ENCODE measurements at places on chromosomes 2 and 18.

GRCh38 chr2:134482766-134483340, 229.0 kb downstream of the MGAT5 start:
- H3K4me1 ChIP-seq: no peaks in the 10 kb centered on the region
- no peak overlapping the region for H3K27ac ChIP-seq
- no peak overlapping the region for H3K4me3 ChIP-seq
- no peaks in the 10 kb centered on the region for H3K36me3 ChIP-seq
- H3K27me3 ChIP-seq: no peaks in the 10 kb centered on the region

DNA sequence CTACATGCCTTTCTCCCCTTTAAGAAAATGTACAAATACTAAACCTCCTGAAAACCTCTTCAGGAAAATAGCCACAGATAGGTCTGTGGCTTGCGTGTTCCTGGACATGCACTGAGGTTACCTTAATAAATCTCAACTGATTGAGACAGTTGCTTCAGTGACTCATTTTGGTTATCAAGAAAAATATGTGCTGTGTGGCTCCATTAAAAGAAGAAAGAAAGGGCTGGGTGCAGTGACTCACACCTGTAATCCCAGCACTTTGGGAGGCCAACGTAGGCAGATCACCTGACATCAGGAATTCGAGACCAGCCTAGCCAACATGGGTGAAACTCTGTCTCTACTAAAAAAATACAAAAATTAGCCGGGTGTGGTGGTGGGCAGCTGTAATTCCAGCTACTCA, 27.1 kb downstream of the CREG2 start:
- H3K27ac ChIP-seq: peak overlapping the region; percentile 87
- no peak for DNase-seq
- H3K4me3 ChIP-seq: peak overlapping the region; percentile 5

GRCh38 chr2:83990636-83991035, 468.4 kb downstream of the SUCLG1 start:
- DNase-seq: no peak
- peaks cover 5% of the 10 kb centered on the region for H3K4me1 ChIP-seq
- no peak overlapping the region for H3K4me3 ChIP-seq
- H3K27ac ChIP-seq: no peak overlapping the region

GRCh38 chr18:55811925-55812324, 223.9 kb upstream of the TCF4 start:
- DNase-seq: no peak
- H3K27ac ChIP-seq: no peak overlapping the region
- no peaks in the 10 kb centered on the region for H3K36me3 ChIP-seq
- no peak overlapping the region for H3K4me3 ChIP-seq
- H3K4me1 ChIP-seq: no peaks in the 10 kb centered on the region

GRCh38 chr2:46844443-46844842, 71.2 kb downstream of the MCFD2 start:
- H3K4me1 ChIP-seq: peaks cover 31% of the 10 kb centered on the region
- H3K4me3 ChIP-seq: no peak overlapping the region
- H3K27me3 ChIP-seq: peaks cover 18% of the 10 kb centered on the region
- DNase-seq: no peak

GRCh38 chr2:60355849-60356261, 197.6 kb downstream of the BCL11A start:
- no peaks in the 10 kb centered on the region for H3K27me3 ChIP-seq
- no peak for DNase-seq
- H3K4me3 ChIP-seq: no peak overlapping the region
- H3K36me3 ChIP-seq: no peaks in the 10 kb centered on the region

- no peaks in the 10 kb centered on the region for H3K27me3 ChIP-seq
- H3K4me3 ChIP-seq: no peak overlapping the region
- peaks cover 37% of the 10 kb centered on the region for H3K36me3 ChIP-seq
- H3K27ac ChIP-seq: no peak overlapping the region
Measured at GRCh38 chr2:9488583-9489547, 14.5 kb downstream of the IAH1 start.

GRCh38 chr2:30269771-30270145, 38.4 kb downstream of the LBH start:
- H3K4me3 ChIP-seq: no peak overlapping the region
- no peak overlapping the region for H3K27ac ChIP-seq
- H3K36me3 ChIP-seq: no peaks in the 10 kb centered on the region
- no peak for DNase-seq
- no peaks in the 10 kb centered on the region for H3K27me3 ChIP-seq
- peaks cover 34% of the 10 kb centered on the region for H3K4me1 ChIP-seq

DNA sequence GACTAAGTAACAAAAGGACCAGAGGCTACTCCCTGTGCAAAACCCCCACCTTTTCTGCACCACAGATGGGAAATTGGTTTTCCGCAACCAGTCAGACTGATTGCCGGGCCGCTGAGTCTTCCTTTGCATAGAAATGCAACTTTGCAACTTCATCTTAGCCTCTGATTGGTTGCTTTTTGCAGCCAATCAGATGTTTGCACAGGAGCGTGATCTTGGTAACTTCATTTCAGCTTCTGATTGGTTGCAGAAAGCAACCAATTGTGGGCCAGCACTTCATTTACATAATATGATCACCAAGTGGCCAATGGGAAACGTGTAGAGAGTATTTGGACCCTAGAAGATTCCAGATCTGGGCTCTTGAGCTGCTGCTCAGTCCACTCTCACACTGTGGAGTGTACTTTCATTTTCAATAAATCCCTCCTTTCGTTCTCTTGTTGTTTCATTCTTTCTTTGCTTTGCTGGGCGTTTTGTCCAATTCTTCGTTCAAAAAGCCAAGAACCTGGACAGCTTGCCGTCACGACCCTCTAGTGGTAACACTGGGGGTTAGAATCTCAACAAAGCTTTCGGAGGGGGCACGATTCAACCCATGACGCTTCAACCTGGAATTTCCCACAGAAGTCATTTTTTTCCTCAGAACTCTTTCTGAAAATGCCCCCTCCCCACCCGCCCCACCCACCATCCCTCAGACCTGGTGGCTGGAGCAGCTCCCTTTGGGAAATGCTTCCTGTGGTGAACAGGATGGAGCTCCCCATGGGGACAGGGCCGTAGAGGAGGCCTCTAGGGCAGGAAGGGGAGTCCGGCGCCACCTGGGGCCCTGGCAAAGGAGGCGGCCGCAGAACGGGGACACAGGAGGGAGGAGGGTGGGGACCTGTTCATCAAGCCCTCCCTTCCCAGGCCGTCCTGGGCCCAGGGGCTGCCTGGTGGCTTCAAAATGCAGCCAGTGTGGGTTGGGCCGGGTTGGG, 31.8 kb upstream of the KCNF1 start:
- H3K27ac ChIP-seq: no peak overlapping the region
- peak; percentile 3 for DNase-seq
- H3K4me3 ChIP-seq: no peak overlapping the region
- H3K36me3 ChIP-seq: no peaks in the 10 kb centered on the region
- peaks cover 26% of the 10 kb centered on the region for H3K4me1 ChIP-seq

DNA sequence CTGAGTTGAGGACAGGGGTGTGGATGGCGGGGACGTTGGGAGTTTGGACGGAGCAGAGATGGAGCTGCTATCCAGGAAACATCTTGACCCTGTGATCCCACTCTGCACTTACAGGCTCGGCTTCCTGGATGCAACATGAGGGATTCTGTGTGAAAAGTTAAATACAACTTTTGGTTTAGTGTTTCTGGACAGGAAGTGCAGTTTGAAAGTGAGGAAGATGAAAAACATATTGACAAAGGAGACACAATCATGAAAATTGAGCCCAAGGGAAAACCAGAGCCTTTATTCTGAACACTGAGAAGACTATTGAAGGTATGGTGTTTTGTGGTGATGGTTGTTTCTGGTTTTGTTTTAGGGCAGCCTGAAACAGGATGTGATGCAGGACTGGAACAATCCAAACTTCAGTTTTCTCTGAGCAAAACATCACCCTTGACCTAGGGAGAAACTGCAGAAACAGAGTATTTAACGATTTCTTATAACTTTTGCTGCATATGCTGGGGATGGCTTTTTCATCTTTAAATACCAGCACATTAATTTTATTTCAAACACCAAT, 76.5 kb upstream of the RFX8 start:
- peaks cover 17% of the 10 kb centered on the region for H3K4me1 ChIP-seq
- DNase-seq: no peak
- H3K27ac ChIP-seq: no peak overlapping the region
- no peak overlapping the region for H3K4me3 ChIP-seq

DNA sequence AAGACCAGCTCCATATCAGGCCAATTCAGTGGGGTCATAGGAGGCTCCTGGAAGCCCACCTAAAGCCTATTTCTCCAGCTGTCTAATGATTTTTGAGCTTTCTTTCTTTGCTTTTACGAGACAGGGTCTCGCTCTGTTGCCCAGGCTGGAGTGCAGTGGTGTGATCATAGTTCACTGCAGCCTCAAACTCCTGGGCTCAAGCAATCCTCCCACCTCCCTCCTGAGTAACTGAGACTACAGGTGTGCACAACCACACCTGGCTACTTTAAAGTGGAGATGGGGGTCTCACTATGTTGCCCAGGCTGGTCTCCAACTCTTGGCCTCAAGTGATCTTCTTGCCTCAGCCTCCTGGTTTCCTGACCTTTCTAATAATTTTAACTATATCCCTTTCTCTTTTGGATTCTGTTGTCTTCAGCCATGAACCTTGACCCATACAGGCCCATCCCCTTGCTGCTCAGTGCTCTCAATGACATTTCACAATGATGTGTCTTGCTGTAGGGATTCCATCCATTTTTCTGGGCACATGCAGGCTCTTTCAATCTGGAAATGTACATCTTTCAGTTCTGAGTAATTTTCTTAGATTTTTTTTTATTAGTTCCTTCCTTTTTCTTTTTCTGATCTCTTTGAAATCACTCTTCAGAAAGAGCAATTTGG, 29.7 kb downstream of the GNLY start:
- no peak for DNase-seq
- H3K27ac ChIP-seq: no peak overlapping the region
- no peak overlapping the region for H3K4me3 ChIP-seq
- H3K27me3 ChIP-seq: peaks cover 16% of the 10 kb centered on the region

- no peak overlapping the region for H3K27ac ChIP-seq
- no peaks in the 10 kb centered on the region for H3K4me1 ChIP-seq
- DNase-seq: no peak
- H3K36me3 ChIP-seq: no peaks in the 10 kb centered on the region
Measured at GRCh38 chr2:187390891-187391290, 57.2 kb downstream of the CALCRL start.

GRCh38 chr2:172084395-172084644, 987 bp upstream of the DLX1 start:
- peaks cover 100% of the 10 kb centered on the region for H3K27me3 ChIP-seq
- H3K36me3 ChIP-seq: peaks cover 10% of the 10 kb centered on the region
- H3K4me3 ChIP-seq: peak overlapping the region; percentile 92
- H3K27ac ChIP-seq: peak overlapping the region; percentile 43
- H3K4me1 ChIP-seq: peaks cover 39% of the 10 kb centered on the region

Data from type B pancreatic cell (in vitro differentiated cells).